ENCODE measurements at places on chromosomes 3 and 15.

GRCh38 chr3:29581311-29581710, 300.4 kb downstream of the RBMS3 start:
- DNase-seq: no peak

GRCh38 chr3:42247576-42248027, 18.4 kb downstream of the CCK start:
- peak; percentile 52 for DNase-seq

DNA sequence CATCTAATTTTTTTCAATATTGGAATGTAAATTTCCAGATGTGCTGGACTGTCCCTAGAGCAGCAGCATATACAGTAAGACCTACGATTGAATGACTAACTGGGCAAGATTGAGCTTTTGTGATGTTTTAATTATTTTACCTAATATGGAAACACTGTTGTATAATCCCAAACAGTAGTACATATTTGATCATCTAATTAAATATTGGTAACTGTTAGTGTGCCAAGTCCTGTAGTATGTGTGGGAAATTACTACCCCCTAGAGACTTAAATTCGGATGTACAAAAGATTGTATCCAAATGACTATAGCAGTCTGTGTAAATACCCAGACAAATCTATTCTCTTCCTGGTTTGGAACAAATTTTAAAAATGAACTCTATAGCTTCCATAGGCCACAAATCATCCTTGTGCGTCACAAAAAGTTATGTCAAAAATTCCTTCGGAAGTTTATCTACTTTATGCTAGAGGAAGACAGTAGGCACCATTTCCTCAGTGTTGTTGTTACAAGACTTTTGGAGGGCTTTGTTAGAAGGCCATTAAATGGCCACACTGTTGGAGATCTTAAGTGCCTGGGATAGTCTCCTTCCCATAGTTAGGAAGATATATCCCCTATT, 41.6 kb downstream of the NKIRAS1 start:
- peak; percentile 67 for DNase-seq

- DNase-seq: peak; percentile 81
Observed at GRCh38 chr15:29103824-29104565, 165.6 kb downstream of the NSMCE3 start.

- peak; percentile 78 for DNase-seq
Observed at GRCh38 chr15:28960979-28961378, 75.2 kb downstream of the APBA2 start.

GRCh38 chr15:71379893-71380292, 264.6 kb downstream of the THSD4 start:
- DNase-seq: no peak

- DNase-seq: peak; percentile 72
Observed at GRCh38 chr3:107969994-107970819, 120.6 kb downstream of the CD47 start.

DNA sequence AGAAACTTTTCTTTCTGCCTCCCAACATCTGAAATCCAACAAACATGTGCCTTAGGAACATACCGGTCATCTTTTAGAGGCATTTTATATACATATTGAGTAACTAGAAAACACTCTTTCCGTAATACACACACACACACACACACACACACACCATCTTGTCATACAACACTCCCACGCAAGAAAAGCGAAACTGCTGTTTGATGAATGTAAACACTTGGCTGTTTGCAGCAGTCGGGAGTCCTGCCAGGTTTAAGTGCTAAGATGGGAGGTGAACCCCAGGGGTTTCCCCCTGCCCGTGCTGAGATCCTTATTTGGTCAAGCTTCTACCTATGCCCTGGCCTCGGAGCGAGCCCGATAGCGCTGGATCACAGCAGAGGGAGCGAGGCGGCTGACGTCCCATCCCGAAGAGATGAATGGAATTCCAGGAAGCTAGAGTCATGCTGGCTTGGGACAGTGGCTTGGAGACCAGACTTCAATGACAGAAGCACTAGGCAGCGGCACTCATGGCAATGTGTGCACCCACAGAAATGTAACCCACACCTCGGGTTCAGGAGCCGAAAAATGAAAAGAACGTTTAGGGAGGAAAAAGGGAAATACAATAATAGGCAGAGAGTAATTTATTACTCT, 1.3 kb upstream of the THBS1 start:
- peak; percentile 97 for DNase-seq

GRCh38 chr3:70277304-70277703, 35.1 kb downstream of the MDFIC2 start:
- DNase-seq: no peak

- DNase-seq: no peak
Observed at GRCh38 chr3:22262386-22262785, 511.4 kb upstream of the ZNF385D start.

DNA sequence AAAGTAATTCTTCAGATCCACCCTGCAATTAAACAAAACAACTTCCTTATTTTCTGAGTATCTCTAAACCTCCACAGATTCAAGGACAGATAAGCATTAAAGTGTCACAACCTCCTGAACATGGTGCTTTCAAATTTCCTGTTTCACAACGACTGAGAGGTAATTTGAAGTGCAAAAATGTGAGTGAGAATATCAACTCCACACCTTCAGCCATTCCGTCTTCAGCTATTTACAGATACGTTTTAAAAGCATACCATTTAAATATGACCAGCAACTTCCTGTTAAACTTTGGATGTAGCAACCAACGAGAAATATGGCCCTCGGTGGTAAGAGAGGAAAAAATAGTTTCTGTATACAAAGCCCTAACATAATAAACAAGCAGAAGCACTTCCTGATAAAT, 32.1 kb upstream of the PCSK6 start:
- DNase-seq: no peak

DNA sequence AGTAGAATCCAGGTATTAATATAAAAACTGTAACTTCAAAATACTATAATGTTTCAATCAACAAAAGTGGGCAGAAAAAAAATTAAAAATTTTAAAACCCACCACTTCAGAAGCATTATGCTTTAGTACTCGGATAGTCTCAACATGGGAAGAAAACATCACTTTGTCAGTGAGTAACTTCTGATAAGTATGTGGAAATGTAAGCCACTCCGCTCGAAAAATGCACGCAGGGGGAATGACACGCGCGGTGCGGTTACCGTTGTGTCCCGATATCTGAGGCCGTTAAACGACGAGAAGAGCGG, 656 bp downstream of the NGLY1 start:
- no peak for DNase-seq

GRCh38 chr15:87212041-87212440, 1044.5 kb downstream of the NTRK3 start:
- DNase-seq: no peak

GRCh38 chr15:39888243-39888642, 31.8 kb downstream of the GPR176 start:
- DNase-seq: no peak

DNA sequence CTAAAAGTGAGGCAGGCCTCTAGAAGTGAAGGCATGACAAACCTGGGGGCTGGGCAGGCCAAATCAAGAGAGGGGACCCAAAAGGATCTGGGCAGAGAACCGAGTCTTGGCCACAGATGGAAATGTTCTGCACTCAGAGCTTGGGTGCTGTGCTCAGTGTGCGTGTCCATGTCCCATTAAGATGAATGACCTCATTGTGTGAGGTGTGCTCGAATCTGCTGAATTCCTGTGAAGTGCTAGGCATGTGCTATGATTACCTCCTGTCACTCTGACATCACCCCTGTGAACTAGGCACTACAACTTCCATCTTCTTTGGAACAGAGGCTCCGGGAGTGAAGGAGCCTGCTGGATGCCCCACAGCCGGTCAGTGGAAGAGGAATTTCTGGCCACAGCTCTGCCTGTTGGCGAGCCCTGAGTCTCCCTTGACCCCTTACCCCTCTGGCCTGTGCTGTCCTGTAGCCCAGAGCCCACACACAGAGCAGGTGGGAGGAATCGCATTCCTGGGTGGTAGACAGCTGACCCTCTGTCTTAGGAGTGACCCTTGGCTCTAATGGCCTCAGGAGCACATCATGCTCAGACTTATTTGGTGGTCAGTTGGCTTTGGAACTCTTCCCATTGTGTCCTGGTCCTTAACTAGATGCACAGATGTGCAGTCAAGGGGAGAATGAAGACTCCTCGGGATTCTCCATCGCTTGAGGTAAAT, 67.6 kb upstream of the CTDSPL start:
- DNase-seq: no peak

DNA sequence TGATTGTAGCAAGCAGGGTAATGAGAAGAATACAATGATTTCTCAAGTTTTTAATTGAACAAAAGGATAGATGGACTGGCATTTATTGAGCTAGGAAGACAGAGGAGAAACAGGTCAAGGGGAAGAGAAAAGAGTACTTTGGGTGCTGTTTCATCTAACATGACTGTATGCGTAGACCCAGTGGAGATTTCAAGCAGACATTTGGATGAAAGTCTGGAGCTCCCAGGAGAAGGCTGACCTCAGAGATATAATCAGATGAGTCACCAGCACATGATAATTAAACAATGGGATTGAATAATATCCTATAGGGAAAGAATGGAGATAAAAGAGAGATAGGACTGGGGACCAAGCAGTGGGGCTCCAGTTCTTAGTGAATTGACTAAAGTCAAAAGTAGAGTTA, 194.9 kb downstream of the ARRDC4 start:
- DNase-seq: peak; percentile 56

DNA sequence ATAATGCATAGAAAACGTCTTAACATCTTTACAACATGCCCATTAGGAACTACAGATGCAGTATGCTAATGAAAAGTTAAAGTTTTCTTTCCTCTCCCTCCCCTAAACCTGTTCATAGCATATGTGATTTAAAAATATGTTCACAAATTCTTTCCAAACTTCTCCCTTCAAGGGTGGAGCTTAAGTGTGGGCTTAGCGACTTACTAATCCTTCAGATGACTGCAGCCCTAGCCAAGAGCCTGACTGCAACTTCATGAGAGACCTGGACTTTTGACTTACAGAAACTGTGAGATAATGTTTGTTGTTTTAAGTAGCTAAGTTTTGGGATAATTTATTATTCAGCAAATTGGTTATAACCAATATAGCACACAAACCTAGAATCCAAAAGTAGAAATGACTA, 22.0 kb upstream of the ANXA2 start:
- DNase-seq: peak; percentile 63

DNA sequence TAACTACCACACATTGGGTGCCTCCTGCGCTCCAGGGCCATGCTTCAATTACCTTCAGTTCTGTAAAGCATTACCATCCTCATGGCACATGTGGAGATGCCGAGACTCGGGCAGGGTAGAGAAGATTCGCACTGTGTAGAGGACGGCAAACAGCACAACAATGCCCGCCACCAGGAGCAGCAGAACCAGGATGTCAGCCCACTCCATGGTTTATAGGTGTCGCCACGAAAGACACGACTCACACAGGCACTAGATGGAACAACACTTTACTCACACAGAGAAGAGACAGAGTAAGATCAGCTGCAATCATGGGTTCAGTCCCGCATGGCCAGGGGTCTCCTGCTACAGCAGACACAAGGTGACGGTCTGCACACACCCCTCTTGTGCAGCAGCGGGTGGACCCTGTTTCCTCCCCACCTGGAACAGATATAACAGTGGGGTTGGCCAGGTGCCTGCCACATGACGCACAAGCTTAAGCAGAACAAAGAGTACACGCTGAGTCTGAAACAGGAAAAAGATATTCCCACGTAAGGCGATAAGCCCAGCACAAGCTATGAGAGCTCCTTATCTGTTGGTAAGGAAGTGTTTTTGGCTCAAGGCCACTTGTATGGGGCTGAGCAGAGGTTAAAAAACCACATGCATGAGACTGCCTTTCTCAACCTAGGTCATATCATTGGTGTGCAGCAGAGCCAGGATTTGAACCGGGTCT, 2.5 kb upstream of the TBC1D21 start:
- no peak for DNase-seq

- peak; percentile 30 for DNase-seq
Observed at GRCh38 chr3:48069339-48069738, 53.1 kb upstream of the MAP4 start.

DNA sequence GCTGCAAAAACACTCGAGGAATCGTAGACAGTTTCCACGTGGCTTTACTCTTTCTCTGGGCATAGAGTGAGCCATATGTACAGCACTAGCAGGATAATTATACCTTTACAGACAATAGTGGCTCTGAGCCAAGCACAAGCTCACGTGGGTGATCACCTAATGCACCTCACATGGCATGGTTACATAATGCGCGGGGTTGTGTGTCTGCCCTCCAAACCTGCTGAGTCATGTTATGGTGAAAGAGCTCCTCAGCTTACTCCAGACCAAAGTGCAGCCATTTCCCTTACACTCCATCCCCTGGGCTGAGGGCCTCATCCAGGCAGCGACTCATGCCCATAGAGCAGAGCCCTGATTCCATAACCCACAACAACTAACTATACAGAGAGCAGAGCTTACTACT, 1458.4 kb upstream of the CADM2 start:
- DNase-seq: peak; percentile 1

GRCh38 chr3:17544632-17545031, 197.8 kb downstream of the TBC1D5 start:
- DNase-seq: peak; percentile 5

- DNase-seq: no peak
Observed at GRCh38 chr3:184148076-184148475, 7.1 kb upstream of the DVL3 start.

DNA sequence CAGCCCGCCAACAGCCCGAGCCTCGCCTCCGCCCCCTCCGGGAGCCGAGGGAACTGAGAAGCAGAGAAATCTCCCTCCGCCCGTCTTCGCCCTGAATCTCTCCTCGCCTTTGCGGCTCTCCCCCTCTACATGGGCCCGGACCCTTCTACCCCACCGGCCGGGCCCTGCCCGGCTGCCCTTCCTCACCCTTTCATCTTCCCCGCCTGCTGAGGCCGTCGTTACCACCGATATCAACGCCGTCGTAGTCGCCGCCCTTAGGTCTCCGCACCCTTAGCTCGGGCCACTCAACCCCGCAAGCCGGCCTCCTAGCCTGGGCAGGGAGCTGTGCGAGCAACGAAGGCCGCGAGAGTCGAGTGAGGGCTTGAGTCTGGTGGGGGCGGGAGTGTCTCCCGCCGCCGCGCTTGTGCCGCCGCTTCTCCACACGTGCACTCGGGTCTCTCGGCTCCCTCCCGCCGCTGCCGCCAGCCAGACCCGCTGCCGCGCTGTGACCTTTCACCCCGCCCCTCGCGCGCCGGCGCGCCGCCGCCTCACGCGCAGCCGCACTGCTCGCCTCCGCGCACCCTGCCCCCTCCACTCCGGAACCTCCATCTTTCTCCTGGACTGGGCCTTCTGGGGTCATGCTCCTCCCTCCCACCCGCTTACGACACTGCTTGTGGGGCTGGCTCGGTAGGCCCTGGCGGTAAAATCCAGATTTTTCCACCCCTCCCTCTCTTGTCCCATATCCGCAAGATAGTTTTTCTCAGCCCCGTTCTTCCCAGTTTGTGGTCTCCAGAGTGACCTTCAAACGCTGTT, at the start of gene NAA50:
Gene NAA50 (minus strand): TSS at position 494 of the 792 bp plus-strand sequence. CDS start 300 bp downstream, at position 194.
- DNase-seq: peak; percentile 92

DNA sequence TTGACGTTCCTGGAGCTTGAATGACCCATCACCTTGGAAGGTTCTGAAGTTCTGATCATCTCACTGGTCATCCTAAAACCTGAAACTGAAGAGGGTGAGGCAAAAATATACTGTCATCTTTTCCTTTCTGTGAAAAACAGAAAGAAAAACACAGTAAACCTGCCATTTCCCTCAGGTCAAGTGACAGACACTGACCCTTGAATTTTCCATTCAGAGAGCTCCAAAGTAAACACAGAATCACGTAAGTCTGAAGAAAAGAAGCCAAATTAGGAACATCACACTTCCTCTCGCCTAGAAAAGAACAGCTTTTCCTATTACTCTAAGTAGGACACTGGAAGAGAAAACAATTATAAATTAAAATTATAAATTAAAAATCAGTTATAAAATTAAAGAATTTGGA, 78.7 kb upstream of the TGFBR2 start:
- no peak for DNase-seq
